ENCODE measurements at places on chromosomes 12 and 14.

DNA sequence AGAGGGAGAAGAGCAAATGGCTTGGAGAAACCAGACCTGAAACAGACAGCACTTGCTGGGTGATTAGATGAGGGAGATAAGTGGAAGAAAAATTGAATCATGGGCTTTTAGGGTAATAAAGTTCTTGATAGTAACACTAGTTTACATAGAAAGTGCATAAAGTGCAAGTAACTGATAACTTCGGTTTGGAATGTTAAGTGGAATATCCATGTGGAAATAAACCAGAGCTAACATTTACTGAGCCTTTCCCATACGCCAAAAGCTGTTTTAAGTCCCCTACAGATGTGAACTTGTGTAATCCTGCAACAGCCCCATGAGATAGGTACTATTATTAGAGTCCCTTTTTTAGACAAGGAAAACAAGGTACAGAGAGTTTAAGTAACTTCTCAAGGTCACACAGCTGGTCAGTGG lies 77.1 kb upstream of the NUDT4 start:
- DNase-seq, result no peak

DNA sequence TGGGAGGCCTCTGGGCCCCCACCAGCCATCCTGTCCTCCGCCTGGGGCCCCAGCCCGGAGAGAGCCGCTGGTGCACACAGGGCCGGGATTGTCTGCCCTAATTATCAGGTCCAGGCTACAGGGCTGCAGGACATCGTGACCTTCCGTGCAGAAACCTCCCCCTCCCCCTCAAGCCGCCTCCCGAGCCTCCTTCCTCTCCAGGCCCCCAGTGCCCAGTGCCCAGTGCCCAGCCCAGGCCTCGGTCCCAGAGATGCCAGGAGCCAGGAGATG lies 729 bp upstream of the GAPDH start:
- DNase-seq, result no peak

DNA sequence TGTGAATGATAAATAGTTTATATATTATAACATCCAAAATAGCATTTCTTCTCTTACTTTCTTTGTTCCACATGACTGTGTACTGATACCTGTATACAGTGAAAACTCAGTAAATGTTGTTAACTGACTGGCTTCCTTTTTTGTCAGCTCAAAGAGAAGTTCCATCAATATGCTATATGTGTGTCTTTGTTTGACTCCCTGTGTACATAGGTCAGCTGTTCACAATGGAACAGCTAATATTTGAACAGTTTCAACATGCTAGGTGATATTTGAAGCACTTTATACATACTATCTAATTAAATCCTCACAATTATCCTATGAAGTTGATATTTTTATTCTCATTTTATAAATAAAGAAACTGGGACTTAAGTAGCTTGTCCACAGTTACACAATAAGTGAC lies 15.3 kb upstream of the KICS2 start:
- no peak for DNase-seq

- DNase-seq, result no peak
These were observed 9.3 kb downstream of the NACA start for GRCh38 chr12:56715798-56716197.

- no peak for DNase-seq
These were observed 8.4 kb downstream of the CKAP4 start for GRCh38 chr12:106239241-106239950.
